ENCODE measurements at places on chromosomes 7 and 10.

- no peak for DNase-seq
Observed at GRCh38 chr10:97506199-97506991, 7.7 kb downstream of the UBTD1 start.

DNA sequence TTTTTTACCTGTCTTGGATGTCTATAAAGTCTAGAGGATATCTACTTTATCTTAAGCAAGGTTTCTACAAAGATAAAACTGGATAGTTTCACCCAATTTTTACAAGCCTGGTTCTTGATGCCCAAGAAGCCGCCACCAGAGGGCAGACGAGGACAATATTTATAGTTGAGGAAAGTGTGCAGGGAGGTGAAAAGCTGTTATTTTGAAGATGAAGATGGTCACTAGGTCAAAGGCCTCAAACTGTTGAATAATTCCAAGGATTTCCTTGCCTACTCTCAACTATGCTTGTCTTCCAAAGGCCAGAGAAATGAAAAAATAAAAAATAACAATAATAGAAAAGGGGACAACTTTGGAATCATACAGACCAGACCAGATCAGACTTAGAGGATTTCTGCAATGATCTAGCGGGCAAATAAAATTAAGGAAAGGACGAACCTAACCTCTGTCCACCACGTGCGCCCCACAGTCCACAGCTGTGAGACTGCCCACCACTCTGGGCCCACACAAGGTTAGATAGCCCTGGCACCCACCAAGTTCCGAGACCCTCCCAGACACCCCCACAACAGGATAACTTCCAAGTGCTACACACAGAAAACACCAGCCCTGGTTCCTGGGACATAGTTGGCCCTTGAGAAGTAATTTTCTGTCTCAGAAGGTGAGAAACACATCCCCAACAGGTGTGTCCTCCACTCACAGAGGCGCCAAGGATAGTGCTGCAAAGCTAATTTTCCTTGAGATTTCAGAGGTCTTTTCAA is 2.8 kb downstream of the PKD1L1 start:
- no peak for DNase-seq

GRCh38 chr10:110863956-110864355 is 7.8 kb upstream of the PDCD4 start:
- DNase-seq = no peak

DNA sequence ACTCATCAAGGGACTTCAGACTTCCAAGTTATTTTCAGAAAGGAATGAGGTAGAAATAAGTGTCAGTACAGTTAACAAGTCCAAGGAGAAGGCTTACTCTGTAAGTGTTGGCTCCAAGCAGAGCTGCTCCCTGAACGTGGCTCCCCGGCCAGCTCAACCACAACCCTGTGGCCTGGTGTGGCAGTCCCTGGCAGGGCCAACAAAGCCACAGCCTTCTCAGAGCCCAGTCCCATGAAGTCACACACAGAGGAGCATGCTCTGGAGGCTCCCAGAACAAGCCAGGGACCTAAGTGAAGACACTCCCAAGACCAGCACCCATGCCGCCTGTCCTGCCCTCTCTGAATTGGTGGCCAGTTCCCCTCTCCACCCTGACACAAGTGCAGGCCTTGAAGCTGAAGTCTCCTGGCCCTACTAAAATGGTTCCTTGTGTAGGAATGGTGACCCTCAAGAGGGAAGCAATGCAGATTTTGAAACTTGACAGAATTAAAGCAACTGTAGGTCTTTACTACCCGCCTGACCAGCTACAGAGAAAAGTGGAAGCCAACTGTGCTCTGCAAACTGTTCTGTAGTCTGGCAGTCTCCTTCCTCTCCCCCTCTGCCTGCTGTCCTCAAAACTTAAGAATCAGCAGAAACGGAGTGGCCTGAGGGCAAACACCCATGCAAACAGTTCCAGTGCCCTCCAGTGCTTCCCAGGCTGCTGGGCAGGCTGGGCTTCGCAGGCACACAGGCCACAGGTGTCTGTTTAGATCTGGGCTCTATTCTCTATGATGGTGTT is 51.1 kb downstream of the NOD1 start:
- no peak for DNase-seq

- no peak for DNase-seq
Observed at GRCh38 chr7:5283421-5284303, 919 bp downstream of the SLC29A4 start.

DNA sequence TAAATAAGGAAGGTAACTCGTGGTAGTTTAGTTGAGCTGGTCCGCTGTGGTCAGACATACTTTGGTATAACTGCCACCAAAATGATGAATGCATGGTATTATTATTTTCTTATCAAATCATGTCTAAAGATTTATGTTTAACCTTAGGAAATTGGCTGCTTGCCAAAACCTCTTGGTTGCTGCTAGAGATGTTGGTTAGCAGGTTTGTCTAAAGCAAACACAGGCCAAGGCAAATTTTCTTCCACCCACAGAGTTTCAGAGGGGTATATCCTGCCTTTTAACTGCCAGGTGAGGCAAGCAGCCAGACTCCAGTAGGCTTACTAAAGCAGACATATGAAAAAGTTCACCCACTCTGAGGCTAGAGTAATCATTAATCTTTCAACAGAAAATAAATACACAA is 101.4 kb downstream of the SEMA3E start:
- DNase-seq = no peak

DNA sequence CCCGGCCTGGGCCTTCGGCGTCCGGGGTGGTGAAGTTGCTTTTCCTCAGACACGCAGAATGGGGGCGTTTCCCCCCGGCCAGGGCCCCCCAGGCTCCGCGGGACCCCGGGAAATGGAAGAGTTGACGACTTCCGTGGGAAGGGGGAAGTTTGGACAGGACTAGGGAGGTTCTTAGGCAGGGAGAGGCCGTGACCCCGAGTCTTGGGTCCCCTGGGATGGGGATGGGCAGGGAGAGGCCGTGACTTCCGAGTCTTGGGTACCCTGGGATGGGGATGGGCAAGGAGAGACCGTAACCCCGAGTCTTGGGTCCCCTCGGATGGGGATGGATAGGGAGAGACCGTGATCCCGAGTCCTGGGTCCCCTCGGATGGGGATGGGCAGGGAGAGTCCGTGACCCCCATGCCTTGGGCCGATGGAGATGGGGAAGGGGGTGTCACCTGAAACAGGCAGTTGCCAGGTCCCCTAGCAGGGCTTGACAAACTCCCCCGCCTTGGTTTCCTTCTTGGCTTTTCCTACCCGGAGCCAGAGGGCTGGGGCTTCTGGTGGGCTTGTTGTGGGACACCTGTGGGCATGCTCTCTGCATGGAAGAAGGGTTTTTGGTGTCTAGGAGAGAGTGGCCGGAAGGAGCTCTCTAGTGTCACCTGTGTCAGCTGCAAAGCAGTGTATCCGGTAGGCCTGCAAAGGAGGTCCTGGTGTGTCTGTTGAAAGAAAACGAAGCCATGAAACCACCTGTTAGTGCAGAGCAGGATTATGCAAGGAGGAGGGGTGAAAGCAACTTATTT is 1.1 kb downstream of the TRRAP start:
- no peak for DNase-seq

DNA sequence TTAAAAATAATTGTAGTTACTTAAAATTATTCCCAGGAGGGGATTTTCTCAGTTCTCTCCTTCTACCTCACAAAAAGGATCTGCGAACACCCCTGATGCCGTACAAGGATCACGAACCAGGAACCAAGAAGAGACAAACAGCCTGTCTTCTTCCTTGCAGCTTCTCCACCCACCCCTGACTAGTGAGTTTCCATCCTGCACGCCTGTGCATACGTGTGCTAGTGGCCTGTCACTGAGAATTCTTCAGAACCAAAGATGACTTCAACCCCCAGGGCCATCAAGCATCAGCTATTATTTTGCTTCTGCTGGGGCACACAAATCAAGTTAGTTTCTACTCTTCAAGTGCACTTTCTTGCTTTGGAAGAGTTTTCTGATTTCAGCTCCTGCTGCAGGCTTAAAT is 175.5 kb upstream of the KLF6 start:
- no peak for DNase-seq

GRCh38 chr10:56258991-56259390 is 102.1 kb downstream of the ZWINT start:
- no peak for DNase-seq

- DNase-seq = no peak
Observed at GRCh38 chr10:127978481-127978880, 71.6 kb downstream of the PTPRE start.

DNA sequence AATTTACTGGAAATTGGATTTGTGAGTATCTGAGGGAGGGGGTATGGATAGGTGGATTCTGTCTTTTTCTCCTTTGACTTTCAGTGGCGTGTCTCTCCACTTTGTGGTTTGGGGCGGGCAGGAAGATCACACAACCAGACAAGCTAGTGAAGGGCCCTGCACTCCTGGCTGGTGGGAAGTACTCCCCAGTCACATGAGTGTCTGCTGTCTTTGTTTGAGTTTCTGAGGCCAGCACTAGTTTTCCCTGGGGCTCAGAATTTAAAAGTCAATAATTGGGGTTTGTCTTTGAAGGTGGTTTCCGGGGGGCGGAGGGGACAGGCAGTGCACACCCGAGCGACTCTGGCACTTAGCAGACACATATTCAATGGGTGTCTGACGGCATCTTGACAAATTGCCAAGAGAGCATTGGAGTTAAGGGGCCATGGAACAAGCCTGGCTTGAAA is 120.1 kb downstream of the WDFY4 start:
- DNase-seq = no peak

GRCh38 chr7:1176891-1177373 is 16.9 kb upstream of the ZFAND2A start:
- DNase-seq = no peak

DNA sequence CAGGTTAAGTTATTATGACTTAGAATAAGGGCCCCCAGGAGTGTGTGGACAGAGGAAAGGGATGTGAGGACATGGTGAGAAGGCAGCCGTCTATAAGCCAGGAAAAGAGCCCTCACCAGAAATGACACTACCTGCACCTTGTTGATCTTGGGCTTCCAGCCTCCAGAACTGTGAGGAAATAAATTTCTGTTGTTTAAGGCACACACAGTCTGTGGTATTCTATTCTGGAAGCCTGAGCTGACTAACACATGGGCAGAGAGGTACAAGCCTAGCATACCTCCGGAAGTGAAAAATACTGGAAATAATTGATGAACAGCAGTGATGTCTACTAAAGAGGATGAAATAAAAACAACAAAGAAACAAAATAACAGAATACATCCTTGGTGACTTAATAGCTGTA is 46.1 kb upstream of the GRB10 start:
- DNase-seq = no peak

GRCh38 chr7:45435846-45436245 is 138.3 kb upstream of the ADCY1 start:
- DNase-seq = peak; percentile 30

DNA sequence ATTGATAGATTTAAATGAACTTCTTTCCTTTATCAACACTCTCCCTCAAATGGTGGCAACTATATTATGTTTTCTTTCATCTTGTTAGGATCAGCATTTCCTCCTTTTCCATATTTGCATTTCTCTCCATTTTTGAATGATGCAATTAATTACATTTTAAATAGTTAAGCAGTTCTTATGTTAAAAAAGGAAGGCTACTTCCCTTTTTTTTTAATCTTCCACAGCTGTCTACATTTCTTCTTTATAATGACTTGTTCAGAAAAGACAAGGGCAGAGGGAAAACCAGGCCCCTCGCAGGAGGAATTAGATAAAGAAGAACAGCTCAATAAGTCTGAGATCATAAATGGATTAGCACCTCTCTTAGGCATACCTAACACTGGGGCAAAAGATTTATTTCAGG is 208.9 kb downstream of the ARL4A start:
- no peak for DNase-seq

DNA sequence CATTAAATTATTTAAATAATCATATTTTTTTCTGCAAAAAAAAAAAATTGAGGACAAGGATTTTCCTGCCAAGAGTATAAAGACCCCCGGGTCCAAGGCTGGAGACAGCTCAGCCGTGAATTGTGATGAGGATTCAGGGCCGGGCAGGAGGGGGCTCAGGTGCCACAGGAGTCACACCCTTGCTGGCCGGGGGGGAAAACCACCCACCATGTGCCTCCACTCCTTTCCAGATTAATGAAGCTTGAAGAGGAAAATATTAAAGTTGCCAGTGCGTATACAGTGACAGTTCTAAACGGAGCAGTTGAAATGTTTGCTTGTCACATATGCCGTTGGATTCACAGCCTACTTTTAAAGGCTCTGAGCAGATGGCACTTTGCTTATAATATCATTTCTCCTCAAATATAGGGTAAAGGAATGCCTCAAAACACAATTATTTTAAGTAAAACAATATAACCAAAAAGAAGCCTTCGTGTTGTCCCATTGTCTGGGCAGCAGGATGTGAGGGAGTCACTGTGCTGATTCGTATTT is 49.6 kb downstream of the ADARB2 start:
- DNase-seq = no peak

DNA sequence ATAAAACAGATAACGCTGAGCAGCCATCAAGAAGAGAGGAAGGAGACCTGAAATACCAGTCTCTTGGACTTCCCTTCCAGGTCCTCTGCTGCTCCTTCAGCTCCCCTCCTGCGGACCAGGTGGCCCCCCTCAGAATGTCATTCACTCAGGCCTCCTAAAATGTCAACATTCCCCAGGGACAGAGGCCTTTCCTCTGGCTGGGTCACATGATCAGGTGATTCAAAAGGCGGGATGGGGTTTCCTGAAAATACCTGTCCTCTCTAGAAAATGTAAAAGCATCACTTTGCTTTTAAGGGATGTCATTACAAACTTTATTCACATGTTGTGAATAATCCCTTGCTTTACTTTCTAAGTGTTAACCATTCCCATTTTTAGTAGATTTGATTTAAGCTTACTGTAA is 311.1 kb downstream of the INHBA start:
- DNase-seq = no peak

Measured in HFF-Myc (cell line).